HTR-8/SVneo (cell line): ENCODE measurements at places on chromosomes 1 and 21.
A peak's percentile ranks its signal among the peaks of the same experiment; 100 is the strongest.

DNA sequence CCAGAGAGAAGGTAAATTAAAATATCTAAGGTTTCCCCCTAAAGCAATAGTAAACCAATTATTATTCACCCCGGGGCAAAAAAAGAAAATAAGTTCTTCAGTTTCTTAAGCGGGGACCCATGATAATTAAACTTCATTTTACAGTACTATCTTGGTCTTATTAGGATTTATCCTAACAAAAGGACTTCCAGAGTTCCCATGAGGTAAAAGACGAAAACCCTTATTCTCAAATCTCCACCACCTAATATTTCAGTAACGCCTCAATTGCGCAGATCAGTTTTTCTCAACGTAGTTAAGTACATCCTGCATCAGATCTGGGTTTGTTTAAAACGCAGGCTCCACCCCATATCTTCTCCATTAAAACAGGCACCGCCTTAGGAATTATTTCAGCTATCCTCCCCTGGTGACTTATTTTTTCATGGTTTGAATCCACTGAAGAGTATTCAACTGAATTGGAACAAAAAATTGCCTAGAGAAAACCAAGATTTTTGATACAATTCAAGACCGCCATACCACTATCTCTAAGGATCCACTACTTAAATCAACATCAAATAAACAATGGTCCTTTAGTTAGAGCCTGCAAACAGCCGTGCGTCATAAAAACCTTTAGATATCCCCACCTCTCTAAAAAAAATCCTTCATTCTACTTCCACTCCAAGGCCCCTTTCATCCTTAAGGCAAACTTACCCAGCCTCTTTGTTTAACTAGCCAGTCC lies 1.7 kb downstream of the MCL1 start:
- no peak for DNase-seq

- no peak for DNase-seq
Observed at GRCh38 chr1:68454534-68454933, 4.8 kb upstream of the RPE65 start.

DNA sequence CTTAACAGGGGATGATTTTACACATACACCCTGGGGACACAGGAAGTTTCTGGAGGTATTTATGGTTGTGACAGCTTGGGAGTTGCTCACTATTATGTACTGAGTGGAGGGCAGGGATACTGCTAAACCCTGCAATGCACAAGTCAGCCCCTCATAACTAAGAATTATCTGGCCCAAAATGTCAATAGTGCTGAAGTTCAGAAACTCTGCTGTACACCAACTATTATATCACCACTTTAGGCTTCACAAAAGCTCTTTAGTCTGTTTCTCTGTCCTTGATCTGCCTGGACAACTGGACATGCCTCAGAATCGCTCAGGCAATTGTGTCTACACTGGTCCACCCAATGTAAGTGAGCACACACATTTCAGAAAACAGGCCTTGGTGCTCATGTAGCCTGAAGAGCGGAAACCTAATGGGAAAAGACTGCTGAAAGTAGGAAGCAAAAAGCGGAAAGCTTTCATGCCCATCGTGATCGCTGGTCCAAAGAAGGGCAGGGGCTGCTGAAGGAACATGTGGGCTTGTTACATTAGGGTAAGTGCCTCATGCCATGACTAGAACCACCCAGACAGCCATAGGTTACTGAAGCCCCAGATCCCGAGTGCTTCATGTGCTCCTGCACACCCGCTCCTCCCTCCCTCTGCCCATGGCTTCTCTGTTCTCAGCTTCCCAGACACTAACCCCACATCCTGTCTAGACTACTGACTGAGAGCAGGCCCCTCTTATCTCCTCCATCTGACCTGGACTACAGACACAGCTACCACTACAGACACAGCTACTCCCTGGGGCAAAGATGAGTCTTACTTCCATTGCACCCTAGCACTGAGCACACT lies 73.5 kb downstream of the LRIG2 start:
- DNase-seq, result no peak

- DNase-seq, result peak; percentile 40
Observed at GRCh38 chr1:30741239-30741894, 16.2 kb downstream of the LAPTM5 start.

GRCh38 chr21:26013970-26014369 lies 156.6 kb downstream of the APP start:
- DNase-seq, result no peak

DNA sequence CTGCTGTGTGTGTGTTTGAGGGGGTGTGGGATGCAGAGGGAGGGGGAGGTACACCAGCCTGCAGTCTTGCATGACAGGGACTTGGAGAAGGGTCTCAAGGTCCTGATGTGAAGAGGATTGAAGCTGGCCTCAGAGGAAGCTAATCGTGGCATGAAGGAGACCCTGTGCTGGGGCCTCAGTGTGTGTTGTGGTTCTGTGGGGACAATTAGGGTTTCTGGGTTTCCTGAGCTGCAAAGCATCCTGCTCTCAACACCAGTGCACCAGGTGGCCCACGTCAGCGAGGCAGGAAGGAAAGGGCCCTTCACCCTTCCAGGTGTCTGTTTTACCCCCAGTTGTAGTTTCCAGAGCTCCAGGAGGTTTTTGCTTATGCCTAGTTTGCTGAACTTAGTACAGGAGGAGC lies 52.8 kb downstream of the TENT5C start:
- DNase-seq, result no peak

DNA sequence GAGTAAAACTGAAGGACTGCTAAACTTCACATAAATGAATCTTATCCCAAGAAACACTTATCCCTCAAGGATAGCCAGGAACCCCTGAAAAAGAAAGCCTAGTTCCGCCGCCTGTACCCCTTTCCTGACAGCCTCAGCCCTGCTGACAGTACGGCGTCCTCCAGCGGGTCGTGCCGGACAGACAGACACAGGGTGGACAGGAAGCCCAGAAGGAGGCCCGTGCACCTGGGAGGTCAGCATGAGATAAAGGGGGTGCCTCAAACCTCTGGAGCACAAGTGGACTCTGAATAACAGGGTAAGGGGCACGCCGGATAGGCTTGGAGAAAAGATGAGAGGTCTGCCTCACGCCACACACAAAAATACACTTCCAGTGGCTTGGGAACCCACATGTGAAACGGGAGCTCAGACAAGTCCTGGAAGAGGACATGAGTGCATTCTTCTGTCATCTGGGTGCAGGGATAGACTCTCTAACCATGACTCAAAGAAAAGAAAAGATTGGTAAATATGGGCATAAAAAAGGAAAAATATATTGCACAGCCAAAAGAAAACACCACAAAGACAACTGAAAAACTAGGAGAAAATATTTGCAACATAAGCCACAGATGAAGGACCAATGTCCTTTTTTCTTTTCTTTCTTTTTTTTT lies 17.3 kb upstream of the ADARB1 start:
- DNase-seq, result no peak

GRCh38 chr1:87335175-87335884 lies 6.7 kb downstream of the LMO4 start:
- no peak for DNase-seq

DNA sequence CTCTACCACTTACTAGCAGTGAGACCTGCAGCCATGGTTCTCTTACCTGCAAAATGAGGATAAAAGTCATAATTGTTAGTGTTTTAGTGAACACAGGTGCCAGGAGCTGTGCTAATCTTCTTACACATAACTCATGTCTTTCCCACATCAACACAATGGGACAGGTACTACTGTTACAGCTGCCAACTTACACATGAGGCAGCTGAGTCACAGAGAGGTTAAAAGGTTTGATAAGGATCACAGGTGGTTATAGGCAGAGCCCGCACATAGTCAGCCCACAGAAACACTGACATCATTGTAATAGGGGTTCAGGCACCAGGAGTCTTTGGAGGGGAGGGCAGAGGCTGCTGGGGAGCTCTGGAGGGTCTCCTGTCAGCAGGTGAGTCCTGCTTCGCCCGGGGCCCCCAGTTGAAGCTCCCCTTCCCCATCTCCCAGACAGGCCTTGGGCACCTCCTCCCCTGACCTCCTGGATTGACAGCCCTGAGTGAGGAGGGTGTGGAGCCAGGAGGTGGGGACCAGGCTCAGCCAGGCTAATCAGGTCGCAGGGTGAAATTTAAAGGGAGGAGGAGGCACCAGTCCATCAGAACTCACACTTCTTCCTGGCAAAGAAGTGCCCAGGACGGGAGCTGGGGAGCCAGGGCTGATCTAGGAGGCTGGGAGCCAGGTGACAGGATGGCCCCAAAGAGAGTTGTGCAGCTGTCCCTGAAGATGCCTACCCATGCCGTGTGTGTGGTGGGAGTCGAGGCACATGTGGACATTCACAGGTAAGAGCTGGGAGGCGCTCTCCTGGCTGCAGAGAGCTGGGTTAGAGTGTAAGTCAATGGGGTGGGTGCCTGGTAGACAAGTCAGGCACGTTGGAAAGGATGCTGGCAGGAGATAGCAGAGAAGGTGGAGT lies at the start of gene PADI1:
Gene PADI1, plus strand, starts transcription at position 583 of the 895 bp plus-strand sequence. Its CDS starts 90 bp downstream, at position 673.
- DNase-seq, result no peak

DNA sequence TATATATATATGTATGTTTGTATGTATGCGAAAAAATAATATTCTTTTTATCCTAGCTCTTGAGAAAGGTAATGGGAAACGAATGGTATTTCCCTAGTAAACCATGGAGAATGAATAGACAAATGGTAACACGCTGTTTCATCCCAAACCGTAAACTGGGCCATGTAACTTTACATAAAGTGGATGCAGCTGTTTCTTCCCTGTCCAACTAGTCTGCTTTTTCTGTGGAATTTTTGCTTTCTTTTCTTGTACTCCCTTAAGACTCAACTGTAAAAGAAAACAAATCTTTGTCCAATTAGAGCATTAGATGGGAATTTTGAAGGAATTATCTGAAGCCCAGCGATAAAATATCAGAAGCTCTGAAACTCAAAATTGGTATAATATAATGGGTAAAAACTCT lies 198.1 kb downstream of the NFIA start:
- no peak for DNase-seq

GRCh38 chr1:93749894-93750301 lies 68.3 kb upstream of the BCAR3 start:
- no peak for DNase-seq

- no peak for DNase-seq
Observed at GRCh38 chr1:26521669-26522030, 7.9 kb upstream of the RPS6KA1 start.

GRCh38 chr1:18066576-18066975 lies 41.0 kb upstream of the IGSF21 start:
- DNase-seq, result no peak

DNA sequence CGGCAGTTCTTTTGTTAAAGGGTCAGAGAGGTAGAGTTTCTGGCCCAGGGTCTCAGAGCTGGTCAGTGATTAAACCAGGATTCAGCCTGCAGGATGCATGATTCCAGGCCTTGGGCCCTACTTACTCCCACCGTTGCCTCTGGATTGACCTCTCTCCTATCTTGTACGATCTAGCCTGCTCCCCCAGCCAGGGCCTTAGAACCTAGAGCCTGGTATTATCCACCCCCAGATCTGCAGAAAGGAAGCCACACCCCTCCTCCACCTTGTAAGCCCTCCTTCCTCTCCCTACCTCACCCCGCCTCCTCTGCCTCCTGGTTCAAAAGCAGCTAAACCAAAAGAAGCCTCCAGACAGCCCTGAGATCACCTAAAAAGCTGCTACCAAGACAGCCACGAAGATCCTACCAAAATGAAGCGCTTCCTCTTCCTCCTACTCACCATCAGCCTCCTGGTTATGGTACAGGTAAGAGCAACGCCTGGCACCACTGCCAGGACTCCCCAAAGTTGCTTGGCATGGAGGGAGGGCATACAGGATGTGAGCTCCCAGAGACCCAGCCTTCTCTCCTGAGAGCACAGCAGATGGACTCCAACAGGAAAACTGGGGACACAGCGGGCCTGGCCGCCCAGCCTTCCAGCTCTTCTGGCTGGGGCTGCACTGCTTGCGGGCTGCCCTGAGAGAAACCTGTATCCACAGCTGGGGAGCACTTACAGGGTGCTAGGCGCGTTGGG lies at the start of gene CD52:
Gene CD52, plus strand, starts transcription at position 347 of the 726 bp plus-strand sequence. Its CDS starts 60 bp downstream, at position 407.
- DNase-seq, result no peak

GRCh38 chr1:93346421-93346993 lies 800 bp downstream of the DR1 start:
- DNase-seq, result no peak

DNA sequence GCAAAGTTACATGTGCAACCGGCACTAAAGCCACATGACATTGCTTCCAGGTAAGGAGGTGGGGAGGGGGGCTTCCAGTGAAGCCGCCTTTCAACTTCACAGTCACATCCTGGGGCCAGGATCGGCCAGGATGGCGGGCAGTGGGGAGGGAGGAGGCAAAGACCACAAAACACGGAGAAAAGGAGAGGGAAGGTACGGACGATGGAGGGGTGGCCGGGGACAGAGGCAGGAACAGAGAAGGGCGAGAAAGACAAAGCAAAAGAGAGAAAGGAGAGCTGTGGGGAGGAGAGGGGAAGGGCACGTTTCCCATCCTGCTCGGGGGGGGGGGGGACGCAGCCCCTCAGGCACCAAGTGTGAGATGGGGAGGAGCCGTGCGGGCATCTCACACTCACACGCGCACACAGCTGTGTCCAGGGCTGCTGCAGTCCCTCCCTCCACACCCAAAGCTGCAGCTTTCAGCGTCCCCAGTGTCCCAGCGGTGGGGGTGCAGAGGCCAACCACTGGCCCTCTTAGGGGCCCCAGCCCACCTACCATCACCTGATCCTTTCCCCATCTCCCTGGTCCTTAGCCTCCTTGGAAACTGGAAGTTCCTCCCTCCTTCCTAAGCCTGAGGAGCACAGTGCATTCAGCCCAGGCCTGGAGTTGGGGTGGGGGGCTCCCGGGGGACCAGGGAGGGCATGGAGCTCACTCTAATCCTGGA lies 2.4 kb downstream of the SH2D5 start:
- no peak for DNase-seq

- peak; percentile 97 for DNase-seq
Observed at GRCh38 chr1:150486966-150487762, at the start of gene TARS2. Gene TARS2 (plus strand): TSS chr1:150487419. CDS start chr1:150487451, 32 bp downstream.
